NCI-H774 (cell line): ENCODE measurements at places on chromosomes 3 and 15.

DNA sequence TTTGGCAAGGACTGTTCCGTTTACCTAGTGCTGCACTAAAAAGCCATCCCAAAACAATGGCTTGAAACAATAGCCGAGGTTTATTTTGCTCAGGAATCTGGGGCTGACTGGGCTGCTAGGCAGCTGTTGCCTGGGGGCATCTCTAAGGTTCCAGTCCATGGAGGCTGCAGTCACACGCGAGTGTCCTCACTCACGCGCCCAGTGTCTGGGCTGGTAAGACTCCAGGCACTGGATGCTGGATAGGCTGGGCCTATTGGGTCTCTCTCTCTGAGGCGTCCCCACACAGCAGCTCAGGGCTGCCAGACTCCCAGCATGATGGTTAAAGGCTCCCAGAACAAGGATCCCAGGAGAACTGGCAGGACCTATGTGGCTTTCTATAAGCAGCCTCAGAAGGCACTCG, 34.2 kb downstream of the ALS2CL start:
- no peak for DNase-seq

DNA sequence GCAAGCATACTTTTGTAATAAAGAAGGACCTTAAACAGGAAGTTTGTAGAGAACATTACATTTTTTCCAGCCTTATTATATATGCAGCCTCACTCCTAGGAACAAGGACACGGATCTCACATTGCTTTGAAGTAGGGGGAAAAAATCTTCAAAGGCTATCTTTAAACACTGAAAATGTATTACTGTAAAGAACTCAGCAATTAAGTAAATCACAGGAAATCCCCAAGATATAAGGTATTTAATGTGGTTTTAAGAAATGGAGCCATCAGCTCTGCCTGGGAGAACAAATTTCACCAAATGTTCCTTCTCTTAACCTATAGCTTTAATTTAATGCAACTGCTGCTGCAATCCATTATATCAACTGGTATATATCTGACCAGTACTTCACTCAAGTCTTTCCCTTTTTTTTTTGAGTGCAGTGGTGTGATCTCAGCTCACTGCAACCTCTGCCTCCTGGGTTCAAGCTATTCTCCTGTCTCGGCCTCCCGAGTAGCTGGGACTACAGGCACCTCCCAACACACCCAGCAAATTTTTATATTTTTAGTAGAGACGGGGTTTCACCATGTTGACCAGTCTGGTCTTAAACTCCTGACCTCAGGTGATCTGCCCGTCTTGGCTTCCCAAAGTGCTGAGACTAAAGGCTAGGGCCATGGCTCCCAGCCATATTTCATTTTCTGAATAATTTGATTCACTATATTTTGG, 2.8 kb downstream of the BTLA start:
- DNase-seq, result no peak

DNA sequence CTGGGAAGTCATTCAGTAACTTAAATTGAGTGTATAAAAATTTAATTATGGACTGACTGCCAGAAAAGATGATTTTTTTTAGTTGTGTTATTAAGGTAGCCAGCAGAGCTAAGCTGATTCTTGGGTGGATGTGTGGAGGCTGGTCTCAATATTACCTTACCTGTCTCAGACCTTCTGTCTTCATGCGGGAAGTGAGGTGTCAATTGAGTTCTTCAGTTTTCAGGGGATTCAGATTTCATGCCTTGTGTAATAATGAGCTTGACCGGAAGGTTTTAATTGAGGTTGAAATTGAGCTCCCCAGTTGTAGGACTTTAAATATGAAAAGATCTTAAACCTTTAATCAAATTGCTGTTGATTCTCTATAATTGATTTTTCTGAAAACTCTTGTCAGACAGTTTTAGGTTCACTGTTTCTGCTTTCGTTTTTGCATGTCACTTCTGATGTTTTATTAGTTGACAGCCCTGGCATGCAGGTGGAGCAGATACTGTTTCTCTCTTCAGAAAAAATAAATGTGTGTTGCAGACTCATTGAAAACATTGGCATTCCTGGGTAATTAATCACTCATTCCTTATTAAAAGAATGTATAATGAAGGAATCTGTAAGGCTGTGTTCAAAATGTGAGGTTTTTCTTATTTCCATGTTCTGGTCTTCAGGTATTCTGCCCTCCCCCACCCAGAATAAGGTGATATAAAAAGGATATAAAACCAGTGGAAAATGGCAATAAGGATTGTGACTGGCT, 54.5 kb downstream of the PSMD6 start:
- no peak for DNase-seq

GRCh38 chr3:39401983-39402382, 4.5 kb upstream of the RPSA start:
- no peak for DNase-seq

DNA sequence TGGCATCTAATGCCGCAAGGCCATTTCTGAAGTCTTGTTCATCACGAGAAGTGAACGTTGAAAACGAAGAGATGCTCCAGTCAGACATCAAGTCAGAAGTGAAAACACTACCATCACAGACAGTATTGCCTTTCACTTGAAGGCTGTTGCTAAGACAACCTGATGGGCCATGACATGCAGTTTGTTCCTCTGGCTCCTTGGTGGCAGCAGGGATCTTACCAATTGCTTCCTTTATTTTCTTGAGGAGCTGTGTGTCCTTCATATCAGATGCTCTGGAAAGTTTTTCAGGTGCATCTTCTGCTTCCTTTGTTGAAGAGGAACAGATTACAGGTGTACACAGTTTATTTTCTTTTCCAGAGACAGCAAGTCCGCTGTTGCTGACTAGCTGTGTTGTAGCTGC, 30.7 kb upstream of the MYLK start:
- DNase-seq, result no peak

DNA sequence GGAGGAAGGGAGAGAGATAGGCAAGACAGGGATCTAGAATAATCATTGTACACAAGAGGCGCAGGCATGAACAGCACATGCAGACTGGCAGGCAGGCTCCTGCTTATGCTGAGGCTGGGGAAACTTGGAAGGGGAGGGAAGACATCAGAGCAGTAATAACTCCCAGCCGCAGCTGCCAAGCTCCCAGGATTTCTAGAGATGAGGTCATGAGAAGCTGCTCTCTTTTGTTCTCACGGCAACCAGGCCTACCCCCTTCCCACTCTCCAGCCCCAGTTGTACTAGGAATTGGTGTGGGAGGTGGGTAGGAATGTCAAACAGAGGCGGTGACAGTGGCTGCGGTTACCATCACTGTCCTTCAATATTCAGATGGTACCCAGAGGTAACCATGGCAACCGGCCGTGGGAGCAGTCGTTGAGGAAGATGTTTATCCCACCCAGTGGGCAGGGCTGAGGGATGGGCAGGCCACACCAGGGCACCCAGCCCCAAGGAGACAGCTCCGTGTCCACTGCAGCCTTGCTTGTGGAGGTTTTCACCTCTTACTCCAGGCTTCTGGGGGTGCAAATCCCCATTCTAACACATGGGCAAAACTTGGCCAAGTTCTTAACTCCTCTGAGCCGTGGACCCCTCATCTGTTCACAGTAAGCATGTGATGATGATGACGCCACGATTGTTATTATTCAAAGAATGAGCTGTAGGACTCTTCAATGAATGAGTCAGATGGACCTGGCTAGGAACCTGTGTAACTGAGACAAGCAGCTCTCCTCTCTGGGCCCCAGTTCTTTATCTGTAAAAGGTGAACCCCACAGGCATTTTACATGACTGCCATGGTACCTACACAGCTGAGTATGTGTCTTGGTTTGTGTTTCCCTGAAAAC, 360.8 kb upstream of the PROK2 start:
- no peak for DNase-seq

GRCh38 chr15:58582160-58582559, 150.4 kb downstream of the LIPC start:
- no peak for DNase-seq

GRCh38 chr3:192841428-192841827, 76.2 kb downstream of the MB21D2 start:
- peak; percentile 61 for DNase-seq

- DNase-seq, result no peak
These were observed 306.8 kb downstream of the TUSC7 start for GRCh38 chr3:117016378-117016777.

- DNase-seq, result no peak
These were observed 37.2 kb downstream of the PIK3CB start for GRCh38 chr3:138797508-138798038.

GRCh38 chr3:153601374-153601853, 439.4 kb downstream of the RAP2B start:
- no peak for DNase-seq

GRCh38 chr3:17806201-17806600, 63.8 kb upstream of the TBC1D5 start:
- DNase-seq, result no peak

- DNase-seq, result no peak
These were observed 36.6 kb downstream of the ATP6V1A start for GRCh38 chr3:113783463-113783862.

- DNase-seq, result no peak
These were observed 24.0 kb downstream of the RMDN3 start for GRCh38 chr15:40731034-40731433.

- DNase-seq, result no peak
These were observed 29.4 kb downstream of the MRAS start for GRCh38 chr3:138377804-138378203.

DNA sequence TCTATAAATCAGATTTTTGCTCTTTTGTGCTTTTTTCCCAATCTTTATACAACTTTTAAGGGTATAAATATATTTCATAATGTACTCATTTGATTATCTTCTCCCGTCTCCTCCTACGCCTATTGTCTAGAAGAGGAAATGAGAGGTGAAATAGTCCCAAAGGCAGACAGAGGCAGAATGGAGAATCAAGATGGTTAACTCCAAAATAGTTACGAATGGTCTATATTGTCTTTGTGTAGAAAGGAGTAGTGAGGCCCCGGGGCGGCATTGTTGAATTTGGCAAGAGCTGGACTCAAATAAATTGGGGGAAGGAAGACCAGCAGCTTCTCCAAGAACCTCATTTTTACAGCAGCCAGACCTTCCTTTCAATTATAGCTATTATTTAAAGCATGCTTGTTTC, 23.9 kb downstream of the ITPR1 start:
- DNase-seq, result no peak

GRCh38 chr3:19284974-19285373, 136.7 kb downstream of the KCNH8 start:
- DNase-seq, result no peak

DNA sequence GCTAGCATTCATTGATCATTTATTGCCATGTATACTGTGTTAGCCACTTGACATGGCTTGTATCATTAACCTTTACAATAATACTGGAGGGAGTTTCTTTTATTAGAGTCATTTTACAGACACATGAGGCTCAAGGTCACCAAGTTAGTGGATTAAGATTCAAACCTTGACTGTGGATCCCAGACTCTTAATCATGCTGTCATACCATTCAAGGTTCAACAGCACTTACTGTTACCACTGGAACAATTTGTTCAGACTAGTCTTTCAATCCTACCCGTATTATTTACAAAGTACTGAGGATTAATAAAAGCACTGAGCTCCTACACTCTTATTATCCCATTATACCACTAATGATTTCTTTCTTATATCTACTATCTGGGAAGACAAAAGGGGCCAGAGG, 1.2 kb downstream of the COX17 start:
- no peak for DNase-seq

DNA sequence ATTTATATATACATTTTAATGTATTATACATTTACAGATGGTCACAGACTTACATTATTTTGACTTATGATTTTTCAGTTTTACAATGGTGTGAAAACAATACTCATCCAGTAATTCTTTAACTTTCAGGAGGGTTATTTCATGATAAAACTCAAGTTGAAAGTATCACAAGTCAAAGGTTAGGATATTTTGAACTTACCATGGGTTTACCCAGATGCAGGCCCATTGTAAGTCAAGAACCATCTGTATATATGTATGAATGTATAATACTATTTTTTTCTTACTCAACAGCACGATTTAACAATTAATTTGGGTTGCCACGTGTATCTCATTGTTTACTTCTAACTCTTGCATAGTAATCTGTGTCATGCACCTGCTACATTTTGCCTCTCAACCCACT, 1002.0 kb downstream of the OTOL1 start:
- no peak for DNase-seq

DNA sequence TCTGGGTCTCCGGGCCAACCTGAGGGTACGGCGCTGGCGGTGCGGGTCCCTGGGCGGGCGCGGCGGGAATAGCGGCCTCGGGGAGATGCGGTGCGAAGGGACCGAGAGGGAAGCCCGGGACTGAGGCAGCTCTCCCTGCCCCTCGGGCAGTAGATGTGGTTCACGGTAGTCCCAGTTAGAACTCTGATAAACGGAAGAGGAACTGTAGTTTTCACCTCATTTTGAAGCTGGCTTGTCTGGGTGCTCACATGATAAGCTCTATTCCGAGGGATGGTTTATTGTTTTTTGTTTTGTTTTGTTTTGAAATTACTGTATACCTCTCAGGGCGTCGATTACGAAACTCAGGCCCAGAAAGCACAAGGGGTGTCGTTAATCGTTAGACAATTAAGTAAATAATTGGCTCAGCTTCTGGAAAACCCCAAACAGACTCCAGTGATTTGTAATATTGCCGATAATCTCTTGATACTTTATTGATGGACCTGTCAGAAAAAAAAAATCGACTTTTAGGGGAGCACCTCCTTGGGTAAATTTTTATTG, 413 bp downstream of the NUSAP1 start:
- DNase-seq, result no peak

DNA sequence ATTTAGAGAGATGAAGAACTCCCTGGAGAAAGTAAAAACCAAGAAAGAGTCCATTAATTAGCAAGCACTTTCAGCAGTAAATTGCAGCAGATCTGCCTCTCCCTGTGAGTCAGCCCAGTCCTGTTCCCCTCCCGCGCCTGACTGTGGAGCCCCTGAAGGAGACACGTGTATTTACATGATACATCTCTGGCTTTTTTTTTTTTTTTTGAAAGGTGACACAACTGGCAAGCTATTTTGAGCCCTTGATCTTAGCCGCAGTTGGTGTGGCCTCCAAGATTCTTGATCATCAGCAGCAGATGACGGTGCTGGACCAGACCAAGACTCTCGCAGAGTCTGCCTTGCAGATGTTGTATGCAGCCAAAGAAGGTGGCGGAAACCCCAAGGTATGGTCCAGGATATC, 271.8 kb upstream of the TPM1 start:
- no peak for DNase-seq

GRCh38 chr3:116064646-116065045, 380.6 kb downstream of the LSAMP start:
- no peak for DNase-seq

DNA sequence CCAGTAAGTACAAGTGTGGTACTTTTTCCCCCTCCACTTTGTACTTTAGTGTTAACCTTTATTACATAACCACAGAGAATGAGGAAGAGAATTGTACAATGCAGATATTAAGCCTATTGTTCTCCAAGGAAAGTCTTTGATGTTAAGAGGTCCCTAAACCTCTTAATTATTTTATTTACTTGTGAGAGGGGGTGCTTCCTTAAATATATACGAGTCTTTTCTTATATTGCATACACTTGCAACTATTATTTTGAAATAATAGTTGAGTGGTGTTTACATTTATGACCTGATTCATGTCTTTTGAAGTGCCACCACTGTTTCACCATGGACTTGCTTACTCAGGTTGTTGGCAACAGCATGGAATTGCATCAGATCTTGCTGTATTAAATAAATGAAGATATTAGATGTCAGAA, 10.1 kb downstream of the USP3 start:
- DNase-seq, result no peak
